ENCODE measurements at places on chromosomes 7 and 10.

GRCh38 chr10:24853661-24854060 is 98.7 kb downstream of the PRTFDC1 start:
- DNase-seq: no peak

GRCh38 chr7:5752663-5753062 is 28.8 kb downstream of the RNF216 start:
- DNase-seq: no peak

DNA sequence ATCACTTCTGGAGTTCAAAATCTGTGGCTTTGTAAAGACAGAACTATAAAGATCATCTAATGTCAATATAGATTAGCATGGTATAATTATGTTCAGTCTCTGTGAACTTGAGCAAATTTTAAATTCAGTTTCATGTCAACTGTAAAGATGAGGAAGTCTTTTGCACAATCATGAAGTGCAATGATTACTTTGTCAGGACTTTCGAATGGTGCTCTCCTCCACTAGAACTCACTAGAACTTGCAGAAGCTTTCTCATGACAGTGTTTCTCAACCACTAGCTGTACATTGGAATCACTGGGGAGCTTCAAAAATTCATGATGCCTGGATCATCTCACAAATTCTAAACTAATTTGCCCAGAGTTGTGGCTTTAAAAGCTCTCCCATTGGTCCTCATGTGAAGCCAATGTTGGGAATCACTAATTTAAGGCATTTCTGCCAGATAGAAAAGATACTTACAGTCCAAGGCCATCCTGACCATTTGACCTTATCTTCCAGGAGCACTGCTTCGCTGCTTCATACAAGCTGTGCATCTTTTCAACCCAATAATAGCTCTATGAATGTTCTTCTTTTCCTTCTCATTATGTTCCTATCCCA is 12.9 kb downstream of the OR2AE1 start:
- DNase-seq: no peak

DNA sequence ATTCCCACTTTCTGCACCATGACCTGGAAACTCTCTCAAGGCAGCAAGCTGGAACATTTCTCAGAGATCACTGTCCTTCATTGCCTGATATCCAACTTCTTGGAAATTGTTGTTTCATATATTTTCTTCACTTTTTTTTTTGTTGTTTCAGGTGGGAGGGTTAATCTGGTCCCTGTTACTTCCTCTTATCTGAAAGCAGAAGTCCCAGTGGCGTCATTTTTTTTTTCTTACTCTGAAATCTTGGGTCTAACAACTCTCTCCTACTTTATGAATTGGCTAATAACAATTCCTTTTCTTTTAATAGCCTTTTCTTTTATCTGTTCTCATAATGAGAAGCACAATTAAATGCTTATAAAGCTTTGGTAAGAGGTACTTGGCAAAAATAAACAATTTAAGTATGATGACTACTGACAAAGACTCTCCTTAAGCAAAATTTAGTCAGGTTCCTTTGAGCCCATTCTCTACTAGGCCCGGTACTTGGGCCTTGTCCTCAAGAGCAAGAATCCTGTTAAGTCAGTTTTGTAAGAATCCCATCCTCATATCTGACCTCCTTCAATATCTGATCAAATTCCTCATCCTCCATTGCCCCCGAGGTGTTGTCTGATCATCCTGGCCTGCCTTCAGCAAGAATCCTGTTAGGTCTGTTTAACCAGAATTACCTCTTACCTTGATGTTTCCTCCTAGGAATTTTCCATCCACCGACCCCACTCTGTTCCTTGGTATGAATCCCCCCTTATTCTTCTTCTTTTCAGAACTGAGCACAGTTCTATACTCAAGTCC is 11.5 kb upstream of the CC2D2B start:
- no peak for DNase-seq

DNA sequence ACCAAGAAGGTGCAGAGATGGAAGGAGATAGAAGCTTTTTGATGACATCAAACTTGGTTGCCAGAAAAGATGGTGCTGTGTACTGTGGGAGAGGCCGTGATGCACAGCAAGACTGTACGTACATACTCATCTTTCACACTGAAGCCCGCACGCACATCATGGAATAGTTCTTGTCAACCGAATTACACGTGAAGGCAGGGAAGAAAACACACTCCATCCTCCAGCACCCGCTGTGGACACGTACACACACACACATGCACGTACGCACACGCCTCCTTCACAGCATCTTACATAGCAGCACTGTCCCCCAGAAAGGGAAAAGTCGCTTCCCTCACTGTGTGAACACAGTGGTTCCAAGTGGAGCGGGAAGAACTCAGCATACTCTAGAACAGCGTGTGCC is 54.5 kb upstream of the DDC start:
- no peak for DNase-seq

- no peak for DNase-seq
These were observed 21.4 kb upstream of the MKI67 start for GRCh38 chr10:128147669-128148068.

- DNase-seq: no peak
These were observed 71.3 kb upstream of the CYP26C1 start for GRCh38 chr10:92989250-92989649.

- DNase-seq: no peak
These were observed 1111.8 kb upstream of the C7orf33 start for GRCh38 chr7:147478796-147479195.

DNA sequence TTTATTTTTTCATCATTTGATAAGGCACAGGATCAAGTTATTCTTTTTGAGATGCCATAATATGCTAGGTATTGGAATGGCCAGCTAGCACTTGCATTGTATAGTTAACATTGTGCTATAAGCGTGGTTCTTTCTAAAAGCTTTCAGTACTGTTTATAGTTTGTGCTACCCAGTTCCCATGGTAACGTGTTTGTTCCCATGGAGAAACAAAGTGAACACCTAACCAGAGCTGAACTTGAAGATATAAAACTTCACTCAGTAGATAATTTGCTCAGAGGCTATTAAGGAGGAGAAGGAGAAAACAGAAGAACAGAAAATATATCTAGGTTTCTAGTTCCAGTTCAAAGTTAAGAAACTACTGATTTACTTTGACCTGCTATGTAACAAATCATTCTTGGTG is 23.6 kb upstream of the ITGB8 start:
- DNase-seq: no peak

DNA sequence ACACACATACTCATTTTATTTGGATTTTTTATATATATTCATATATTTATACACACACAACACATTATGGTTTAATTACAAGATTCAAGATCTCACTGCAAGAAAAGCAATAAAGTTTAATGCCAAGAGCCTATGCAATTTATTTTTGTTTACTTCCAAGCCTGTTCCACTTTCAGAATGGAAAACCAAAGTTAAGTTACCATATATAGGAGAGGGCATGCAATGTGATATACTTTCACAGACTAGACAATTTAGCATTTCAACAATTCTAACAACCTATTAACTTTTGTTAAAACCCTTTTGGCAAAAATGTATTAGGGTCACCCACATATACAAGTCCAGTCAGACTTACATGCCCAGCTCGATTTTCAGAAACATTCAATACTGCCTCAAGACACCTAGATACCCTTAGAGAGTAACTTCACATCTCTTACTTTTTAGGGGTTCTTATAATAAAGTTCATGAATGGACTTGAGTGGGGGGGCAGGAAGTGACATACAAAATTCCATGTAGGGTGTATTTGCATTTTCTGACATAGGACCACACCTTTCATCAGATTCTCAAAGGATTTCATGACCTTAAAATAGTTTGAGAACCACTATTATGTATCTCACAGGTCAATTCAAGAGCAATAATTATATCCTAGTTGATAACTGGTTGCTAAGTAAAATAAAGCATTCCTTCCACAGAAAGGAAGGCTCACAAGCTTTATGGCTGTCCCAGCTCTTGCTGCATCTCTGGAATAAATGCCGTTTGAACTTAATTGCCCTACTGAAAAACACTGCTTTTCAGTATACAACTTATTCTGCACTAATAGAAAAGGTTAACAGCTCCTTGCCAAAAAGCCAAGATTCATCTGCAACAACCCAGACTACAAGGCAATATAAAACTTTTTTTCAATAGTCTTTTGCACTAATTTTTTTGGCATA is 2.5 kb downstream of the P4HA1 start:
- DNase-seq: no peak

DNA sequence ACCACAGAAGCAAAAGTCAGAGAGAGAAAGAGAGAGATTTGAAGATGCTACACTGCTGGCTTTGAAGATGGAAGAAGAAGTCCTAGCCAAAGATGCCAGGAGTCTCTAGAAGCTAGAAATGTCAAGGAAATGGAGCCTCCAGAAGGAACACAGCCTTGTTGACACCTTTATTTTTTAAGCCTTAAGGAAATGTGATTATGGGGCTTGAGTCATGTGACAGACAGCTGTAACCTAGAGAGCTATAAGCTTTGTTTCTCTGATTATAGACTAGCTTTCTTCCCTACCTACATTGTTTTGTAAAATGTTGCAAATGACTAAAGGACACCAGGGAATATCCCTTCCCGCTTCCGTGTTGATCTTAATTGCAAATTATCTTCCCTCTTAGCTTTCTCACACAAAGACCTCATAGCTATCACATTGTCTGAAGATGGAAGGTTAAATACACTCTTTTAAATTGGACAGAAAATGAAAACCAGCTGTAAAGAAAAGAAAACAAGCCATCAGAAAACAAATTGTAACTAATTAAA is 199.9 kb downstream of the ARHGAP12 start:
- no peak for DNase-seq

GRCh38 chr7:191981-192649 is at the start of gene FAM20C:
Gene FAM20C, plus strand, starts transcription at chr7:192571. Its CDS starts 629 bp downstream, at chr7:193200.
- peak; percentile 15 for DNase-seq

DNA sequence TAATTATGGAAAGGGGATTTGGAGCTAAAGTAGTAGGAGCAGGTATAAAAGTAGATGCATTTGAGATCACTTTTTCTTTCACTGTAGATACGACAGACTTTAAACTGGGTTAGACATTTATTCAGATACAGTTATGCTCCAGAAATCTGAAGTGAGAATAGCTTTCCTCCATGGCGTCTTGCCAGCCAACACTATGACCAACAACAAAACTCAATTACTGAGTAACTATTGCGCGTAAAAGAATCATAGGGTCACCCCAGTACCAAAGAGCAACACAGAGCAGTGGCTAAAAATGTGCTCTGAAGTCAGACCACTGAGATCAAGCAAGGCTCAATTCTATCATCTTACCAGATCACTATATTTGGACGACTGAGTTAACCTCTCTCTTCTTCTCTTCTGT is 262.5 kb upstream of the SORCS1 start:
- DNase-seq: no peak

DNA sequence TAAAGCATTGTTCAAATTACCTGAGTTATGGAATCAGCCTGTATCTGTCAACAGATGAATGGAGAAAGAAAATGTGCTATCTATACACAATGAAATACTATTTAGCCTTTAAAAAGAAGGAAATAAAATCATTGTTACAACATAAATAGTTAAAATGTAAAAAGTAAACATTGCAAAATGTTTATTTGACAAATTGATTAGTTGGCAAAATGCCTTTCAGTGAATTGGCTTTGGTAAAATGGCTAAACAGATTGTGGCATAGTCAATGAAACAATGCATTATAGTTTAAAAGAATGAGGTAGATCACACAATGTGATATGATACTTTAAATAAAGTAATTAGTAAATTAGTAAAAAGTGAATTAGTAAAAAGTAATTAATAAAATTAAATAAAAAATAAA is 204.8 kb upstream of the MAGI2 start:
- DNase-seq: no peak

- DNase-seq: no peak
These were observed 29.0 kb downstream of the PODXL start for GRCh38 chr7:131527456-131527855.

All from immature natural killer cell (primary cell).